Endodermal cell (in vitro differentiated cells): ENCODE measurements at places on chromosomes 12 and 14.
A peak's percentile ranks its signal among the peaks of the same experiment; 100 is the strongest.

DNA sequence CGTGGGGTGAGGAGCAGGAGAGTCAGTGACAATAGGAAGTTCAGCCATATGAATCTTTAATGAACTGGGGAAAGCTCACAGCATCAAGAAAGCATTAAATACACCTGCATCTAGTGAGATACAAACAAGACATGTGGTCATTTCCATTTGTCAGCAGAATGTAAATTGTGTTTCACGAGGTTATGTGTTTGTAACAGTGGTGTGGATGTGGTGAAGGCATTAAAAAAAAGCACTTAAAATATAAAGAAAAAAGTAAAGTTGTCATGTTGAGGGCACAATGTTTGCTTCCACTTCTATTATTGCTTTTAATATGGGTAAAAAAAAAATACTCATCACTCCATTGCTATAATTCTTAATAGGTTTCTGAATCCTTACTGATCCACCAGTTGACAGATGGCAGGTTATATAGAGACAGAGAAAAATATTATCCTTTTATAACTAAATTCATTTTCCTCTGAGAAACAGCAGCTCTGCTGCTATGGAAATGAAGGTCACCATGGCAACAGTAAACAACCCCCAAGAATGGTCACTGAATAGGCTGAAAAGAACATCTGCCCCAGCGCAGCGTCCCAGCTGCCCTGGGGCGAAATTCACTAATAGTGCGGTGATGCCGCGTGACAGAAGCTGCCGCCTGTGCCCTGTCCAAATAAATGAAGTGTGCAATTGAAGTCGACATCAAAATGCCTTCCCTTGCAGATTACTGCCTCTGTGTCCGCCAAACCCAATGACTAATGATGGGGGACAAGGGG lies 226.1 kb downstream of the FOXN3 start:
- DNase-seq = no peak

GRCh38 chr12:65152596-65152995 lies 16.8 kb upstream of the LEMD3 start:
- no peak for DNase-seq

GRCh38 chr12:97024393-97024792 lies 117.3 kb downstream of the NEDD1 start:
- no peak for DNase-seq

GRCh38 chr12:112979041-112979680 lies 842 bp downstream of the OAS2 start:
- DNase-seq = no peak

DNA sequence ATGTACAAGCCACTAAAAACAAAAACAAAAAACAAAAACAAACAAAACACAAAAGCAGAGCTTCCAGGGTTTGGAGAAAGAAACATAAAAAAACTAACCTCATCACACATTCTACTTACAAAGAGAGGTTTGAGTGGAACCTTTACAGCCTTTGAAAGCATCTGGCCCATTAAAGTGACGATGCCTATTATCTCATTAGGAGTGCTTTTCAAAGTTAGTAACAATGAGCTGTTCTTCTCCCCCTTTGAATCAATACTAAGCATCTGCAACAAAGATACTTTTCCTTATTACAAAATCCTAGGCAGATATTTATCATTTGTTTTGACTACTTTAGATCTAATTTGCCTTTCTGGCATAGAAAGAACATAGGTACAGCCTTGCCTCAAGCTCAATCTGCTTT lies 217.3 kb downstream of the PPM1H start:
- no peak for DNase-seq

- no peak for DNase-seq
Measured at GRCh38 chr12:100857418-100857817, 62.8 kb downstream of the ANO4 start.

GRCh38 chr12:44930972-44931600 lies 55.0 kb upstream of the NELL2 start:
- no peak for DNase-seq

DNA sequence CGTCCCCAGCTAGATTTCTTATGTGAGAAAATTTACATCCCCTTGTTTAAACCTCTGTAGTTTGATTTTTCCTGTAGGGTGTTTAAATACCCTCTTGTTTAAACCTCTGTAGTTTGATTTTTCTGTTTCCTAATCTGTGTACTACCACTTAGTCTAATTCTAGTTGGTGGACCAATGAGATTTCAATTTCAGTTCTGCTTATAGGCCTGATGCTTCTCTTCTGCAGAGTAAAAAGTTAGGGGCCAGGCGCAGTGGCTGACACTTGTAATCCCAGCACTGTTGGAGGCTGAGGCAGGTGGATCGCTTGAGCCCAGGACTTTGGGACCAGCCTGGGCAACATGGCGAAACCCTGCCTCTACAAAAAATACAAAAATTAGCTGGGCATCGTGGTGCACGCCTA lies 11.5 kb downstream of the UBC start:
- no peak for DNase-seq

DNA sequence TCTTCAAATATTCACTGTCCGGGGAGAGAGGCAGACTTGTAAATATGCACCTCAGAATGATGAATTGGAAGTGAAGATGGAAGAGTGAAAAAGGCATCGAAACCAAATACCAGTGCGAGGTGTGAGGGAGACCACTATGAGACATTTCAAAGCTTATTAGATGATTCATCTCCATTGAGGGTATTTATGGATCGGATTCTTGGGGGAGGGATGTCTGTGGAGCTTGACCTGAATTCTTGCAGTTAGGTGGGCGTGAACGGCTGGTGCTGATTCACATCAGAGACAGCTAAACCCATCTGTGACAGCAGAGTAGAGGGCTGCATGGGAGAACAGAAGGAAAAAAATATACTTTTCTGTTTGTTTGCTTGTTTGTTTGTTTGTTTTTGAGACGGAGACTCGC lies 677.2 kb downstream of the AACS start:
- DNase-seq = no peak

GRCh38 chr12:131132118-131132892 lies 178.6 kb downstream of the ADGRD1 start:
- DNase-seq = peak; percentile 99

- DNase-seq = peak; percentile 80
Measured at GRCh38 chr12:122726080-122726558, 4.5 kb downstream of the HCAR1 start.

GRCh38 chr12:11840366-11840765 lies 190.9 kb downstream of the ETV6 start:
- DNase-seq = peak; percentile 30

GRCh38 chr14:77189479-77189878 lies 7.9 kb downstream of the TMEM63C start:
- no peak for DNase-seq

- DNase-seq = no peak
Measured at GRCh38 chr12:46456356-46457334, 84.1 kb upstream of the SLC38A2 start.
